Activated T-helper 9 cell treated with anti-CD3 and anti-CD28 coated beads, Interleukin-2, amount 50 U/mL, for 16 hours (primary cell): ENCODE measurements at places on chromosomes 7 and 10.

GRCh38 chr7:128909625-128910568 is 612 bp downstream of the KCP start:
- DNase-seq = no peak

DNA sequence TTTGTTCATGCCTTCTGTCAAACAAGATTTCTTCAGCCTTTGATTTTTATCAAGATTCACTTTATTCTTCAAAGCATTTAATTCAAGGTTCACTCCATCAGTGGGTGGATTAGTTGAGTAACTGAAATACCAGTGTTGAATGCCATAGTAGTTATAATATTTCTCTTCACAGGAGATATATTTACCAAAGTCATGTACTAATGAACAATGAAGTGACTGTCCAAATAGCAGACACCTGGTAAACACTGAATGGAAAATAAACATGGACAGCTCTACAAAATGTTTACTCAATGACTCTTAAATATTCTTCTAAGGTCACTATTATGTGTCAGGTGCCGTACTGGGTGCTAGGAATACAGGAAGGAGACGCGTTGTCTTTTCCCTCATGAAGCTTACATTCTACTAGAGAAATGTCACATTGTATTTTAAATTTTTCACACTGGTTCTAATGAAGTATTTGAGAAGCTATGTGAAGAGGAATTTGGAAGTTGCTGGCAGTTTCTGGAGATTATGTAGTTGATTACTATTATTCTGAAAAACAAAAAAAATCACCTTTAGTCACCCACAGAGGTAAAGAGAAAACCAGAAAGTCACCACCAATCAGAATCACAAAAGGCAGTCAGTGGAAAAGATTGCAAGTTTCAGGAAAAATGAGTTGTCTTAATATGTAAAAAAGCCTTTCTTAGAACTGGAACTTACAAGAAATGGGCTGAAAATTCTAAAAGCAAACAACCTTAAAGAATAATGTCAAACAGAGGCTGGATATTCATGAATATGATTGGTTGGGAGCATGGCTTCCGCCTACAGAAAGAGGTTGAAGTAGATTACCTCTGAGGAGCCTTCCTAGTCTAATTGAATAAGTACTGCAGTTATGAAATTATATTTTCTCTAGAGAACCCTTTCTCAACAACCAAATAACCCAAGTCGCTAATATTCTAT is 84.5 kb downstream of the RTKN2 start:
- no peak for DNase-seq

GRCh38 chr7:98394377-98394836 is 6.5 kb downstream of the BAIAP2L1 start:
- no peak for DNase-seq

DNA sequence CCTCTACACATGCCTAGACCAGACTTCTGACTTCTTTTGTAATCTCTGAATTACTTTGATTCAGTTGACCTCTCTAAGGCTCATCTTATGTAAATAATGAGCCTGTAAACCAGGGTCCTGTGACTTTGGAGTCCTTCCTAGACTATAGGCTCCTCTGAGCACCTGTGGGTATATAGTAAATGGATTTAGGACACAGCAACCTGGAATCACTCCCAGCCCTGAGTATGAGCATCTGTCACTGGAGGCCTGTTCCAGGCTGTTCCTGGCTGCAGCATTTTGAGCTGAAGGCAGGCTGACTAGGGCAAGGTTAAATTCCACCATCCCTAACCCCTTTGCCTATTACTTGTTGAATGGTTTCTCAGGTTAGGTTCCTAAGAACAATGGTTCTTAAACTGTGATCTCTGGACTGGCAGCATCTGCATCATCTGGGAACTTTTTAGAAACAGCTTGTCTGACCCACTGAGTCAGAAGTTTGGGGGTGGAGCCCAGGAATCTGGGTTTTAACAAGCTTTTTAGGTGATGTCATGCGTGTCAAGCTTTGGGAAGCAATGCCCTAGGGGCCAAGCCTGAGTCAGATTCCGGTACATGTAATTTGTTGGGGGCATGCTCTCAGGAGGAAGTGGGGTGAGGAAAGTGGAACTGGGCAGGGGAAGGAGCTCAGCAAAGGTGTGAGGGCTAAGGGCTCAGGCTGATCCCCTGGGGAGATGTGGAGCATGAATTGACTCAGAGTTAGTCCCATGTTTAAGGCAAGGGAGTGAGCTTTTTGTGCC is 28.2 kb downstream of the MINDY4 start:
- no peak for DNase-seq

DNA sequence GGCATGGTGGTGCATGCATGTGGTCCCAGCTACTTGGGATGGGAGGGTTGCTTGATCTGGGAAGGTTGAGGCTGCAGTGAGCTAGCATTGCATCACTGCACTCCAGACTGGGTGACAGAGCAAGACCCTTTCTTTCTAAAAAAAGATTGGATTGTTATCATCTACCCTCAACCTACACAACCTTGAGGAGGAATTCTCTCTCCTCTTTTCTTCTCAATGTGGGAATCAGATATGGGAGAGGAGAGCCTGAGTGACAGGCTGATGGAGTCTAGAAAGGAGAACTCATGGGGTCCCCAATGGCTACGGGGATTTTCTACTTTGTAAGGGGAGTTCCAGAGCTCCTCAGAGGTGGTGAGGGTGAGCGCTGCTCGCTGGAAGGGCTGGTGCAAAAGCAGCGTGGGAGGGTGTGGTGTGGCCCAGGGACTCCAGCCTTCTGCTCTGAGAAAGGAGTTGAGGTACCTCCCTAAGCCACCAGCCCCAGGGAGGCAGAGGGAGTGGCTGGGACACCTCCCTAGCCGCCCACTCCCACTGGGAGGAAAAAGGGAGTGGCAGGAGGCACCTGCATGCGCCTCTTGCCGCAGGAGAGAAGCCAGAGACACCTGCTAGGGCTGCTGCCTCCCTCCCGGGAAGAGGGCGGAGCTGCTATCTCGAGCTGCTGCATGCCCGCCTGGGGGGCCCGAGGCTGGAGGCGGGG is 48.4 kb downstream of the GATA3 start:
- DNase-seq = no peak

DNA sequence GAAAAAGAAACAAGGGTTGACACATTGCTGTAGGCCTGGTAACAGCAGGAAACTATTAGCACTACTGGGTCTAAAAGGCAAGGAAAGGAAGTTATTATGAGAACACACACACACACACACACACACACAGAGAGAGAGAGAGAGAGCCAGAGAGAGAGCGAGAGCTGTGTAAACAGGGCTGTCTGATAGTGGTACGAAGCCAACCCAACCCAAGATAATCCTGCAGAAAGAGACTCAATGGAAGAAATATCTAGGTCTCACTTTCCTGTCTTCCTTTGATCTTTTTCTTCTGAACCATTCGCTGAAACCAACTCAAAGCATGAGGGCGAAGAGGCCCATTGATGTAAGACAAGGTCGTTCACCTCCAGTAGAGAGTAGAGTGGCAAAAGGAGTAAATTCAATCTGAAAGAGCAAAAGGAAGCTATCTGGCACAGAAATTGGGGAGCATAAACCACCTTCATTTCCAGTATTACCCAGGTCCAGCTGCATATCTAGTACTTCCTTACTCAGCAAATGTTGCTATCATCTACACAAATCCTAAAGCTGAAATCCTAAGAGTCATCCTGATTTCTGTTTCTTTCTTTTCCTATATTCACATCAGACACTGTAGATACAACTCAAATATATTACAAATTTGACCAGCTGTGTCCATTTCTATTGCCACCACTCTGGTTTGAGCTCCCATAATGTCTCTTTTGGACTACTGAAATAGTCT is 110.2 kb downstream of the TMEM26 start:
- no peak for DNase-seq

- no peak for DNase-seq
These were observed 1.2 kb downstream of the PPP1R9A start for GRCh38 chr7:94908323-94909178.

DNA sequence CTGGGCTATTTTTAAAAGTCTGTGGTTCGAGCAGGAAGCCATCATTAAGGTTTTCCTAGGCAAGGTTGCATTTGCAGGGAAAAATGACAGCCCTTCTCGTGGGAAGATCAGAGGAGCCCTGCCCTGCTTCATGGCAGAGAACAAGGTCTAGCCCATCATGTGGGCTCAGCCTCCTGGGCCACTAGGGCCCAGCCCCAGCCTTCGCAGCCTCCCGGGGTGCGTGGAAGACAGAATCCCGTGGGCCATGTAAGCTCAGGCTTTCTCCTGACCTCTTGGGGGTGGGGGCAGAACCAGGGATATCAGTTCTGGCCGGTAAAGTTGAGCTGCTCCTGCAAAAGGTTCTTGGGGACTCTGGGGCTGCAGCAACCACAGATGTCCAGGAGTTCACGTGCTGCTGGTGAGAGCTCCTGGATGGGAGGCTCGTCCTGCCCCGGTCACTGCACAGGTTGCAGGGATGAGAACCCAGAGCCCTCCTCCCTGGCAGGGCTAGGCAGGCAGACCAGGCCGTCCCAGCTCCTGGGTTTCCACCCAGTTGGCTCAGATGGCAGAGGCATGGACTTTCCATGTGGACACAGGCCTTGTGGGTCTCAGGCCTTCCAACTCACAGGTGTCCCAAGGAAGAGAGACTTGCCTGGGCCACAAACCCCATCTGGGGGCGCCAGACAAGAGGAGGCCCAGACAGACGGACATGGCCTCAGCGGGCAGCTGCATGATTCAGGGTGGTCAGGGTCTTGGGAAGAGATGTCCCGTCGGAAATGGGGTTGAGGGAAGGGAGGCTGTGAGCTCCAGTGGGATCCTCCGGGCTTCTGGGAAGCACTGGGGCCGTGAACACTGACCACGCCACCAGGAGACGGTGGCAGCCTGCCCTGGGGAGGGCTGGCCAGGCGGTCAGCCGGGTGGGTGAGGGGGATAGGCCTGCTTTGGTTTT is 126.2 kb downstream of the NEURL1 start:
- DNase-seq = no peak

- no peak for DNase-seq
These were observed 2.8 kb downstream of the BCAP29 start for GRCh38 chr7:107582875-107583274.

- DNase-seq = no peak
These were observed 239.3 kb downstream of the AUTS2 start for GRCh38 chr7:69837387-69838068.

DNA sequence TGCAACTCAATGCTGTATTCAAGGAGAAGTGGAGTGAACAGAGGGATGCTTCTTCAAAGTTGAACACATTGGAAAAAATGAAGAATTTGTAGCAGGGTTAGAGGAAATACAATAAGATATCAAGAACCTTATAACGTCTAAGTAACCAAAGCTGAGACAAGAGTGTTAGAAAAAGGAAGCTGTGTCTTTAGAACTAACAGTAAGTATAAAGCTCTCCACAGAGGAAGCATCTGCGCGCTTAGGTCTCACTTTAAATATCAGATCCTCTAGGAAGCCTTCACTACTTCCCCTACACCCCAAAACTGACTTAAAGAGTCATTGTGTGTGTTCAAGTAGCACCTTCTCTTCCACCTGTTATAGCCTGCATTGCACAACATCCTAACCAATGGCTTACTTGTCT is 43.0 kb downstream of the CH25H start:
- no peak for DNase-seq

DNA sequence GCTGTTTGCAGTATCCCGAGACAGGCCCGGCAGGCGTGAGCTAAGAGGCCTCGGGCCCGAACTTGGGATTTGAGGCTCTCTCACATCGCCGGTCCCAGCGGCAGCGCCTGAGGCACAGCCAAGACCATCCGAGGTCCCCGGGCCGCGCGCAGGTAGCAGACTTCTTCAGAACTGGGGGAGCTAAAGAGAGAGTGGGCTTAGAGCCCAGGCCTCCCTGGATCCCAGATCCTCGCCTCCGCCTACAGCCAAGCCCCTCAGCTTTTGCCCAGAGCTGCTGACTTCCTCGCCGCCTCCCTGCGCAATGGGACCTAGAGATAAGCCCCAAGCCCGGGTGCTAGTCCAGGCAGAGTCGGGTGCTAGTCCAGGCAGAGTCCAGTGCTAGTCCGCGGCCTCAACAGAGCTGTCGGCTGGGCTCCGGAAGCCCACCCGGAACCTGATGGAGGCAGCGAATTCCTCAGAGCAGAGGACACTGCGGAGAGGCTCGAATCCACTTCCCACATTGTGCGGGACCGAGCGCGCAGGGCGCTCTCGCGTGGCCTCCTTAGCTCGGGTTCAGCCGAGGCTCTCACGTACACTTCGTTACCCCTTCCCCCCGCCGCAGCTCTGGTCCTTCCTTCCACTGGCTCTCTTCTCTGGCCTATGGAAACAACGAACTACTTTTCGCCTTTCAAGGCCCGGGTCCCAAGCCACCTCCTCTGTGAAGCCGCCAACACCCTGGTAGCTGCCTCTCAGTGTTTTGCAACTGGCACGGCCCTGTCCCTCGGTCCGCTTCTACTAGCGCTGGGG is 5.8 kb downstream of the LBX1 start:
- DNase-seq = no peak

DNA sequence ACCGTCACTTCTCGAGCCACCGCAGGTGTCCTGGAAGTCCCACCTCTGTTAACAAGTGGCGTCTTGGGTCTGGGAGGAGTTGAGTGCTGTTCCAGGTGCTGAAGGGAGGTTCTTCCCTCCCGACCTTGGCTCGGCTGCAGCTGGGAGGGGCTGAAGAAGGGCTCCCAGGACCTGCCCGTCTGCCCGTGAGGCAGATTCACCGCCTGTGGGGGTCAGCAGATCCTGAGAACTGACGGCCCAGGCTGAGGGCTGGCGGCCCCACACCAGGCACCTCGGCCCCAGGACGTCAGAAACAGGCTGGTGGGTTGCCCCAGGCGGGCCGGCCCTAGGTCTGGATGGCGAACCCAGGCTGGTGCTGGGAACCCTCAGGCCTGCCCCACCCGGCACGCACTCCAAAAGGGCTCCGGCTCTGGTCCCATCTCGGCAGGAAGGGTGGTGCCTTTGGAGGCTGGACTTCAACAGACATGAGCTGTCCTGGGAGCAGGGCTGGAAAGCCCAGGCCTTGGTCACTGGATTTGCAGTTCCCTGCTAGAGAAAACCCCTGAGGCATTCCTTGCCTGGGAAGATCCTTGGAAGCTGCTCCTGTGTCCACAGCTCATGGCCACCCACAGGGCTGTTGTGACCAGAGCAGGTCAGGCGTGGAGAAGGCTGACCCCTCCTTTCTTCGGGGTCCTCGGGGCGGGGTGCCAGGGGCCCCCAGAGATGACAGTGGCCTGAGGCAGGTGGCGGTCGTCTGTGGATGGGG is 42.6 kb upstream of the CFAP46 start:
- DNase-seq = no peak
